Fibroblast of lung (primary cell): ENCODE measurements at places on chromosomes 5 and 9. TPM values are rescaled to one million over a fixed set of nuclear protein-coding genes. Genes with fewer than 3 reads are reported as not detected.

The ACOT12 gene
- 0.26 and 2.0 TPM in 2 replicates for total RNA-seq

The GPR151 gene
- not detected in 2 replicates for total RNA-seq

The CATSPER3 gene
- under 0.01 and 0.17 TPM in 2 replicates for total RNA-seq

The ECM2 gene
- 6.8 and 10.0 TPM in 2 replicates for total RNA-seq

The GCNT1 gene
- total RNA-seq, result 18.5 and 27.7 TPM in 2 replicates

The YIPF5 gene
- 69.6 and 83.2 TPM in 2 replicates for total RNA-seq

The PCDHGA7 gene
- 2.8 and 6.8 TPM in 2 replicates for total RNA-seq

The PCDHGC4 gene
- total RNA-seq, result 1.5 and 3.0 TPM in 2 replicates

The HINT1 gene
- total RNA-seq, result 181 and 225 TPM in 2 replicates

The STPG3 gene
- not detected in 2 replicates for total RNA-seq
